ENCODE measurements at places on chromosomes 4 and X.

GRCh38 chrX:74015379-74016019 lies 288.5 kb upstream of the ZCCHC13 start:
- DNase-seq = peak; percentile 25

- no peak for DNase-seq
Observed at GRCh38 chr4:67762086-67762485, 7.9 kb upstream of the GNRHR start.

- DNase-seq = no peak
Observed at GRCh38 chr4:27506401-27506800, 645.8 kb downstream of the STIM2 start.

GRCh38 chr4:37483610-37484009 lies 202.6 kb downstream of the RELL1 start:
- no peak for DNase-seq

DNA sequence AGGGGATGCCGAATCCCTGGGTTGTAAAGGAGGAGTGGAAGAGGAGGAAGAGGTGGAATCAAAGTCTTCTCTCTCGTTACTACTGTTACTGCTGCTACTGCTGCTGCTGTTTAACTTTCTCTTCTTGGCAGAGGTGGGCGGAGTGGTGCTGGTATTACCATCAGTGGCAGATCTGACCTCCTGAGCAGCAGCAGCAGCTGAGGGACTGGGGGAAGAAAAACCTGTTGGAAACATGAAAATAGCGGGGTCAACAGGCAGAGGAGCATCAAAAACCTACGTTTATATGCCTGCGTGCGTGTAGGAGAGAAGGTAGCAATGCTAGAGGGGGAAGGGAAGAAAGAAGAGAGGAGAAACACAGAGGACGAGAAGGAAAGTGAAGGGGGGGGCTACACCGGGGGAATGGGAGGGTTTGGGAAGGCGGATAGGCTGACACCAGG lies 339 bp downstream of the CUL4B start:
- DNase-seq = peak; percentile 8

GRCh38 chrX:123138473-123138872 lies 45.6 kb upstream of the GRIA3 start:
- no peak for DNase-seq

- DNase-seq = no peak
Observed at GRCh38 chr4:119629142-119629471, 503 bp upstream of the PDE5A start.

DNA sequence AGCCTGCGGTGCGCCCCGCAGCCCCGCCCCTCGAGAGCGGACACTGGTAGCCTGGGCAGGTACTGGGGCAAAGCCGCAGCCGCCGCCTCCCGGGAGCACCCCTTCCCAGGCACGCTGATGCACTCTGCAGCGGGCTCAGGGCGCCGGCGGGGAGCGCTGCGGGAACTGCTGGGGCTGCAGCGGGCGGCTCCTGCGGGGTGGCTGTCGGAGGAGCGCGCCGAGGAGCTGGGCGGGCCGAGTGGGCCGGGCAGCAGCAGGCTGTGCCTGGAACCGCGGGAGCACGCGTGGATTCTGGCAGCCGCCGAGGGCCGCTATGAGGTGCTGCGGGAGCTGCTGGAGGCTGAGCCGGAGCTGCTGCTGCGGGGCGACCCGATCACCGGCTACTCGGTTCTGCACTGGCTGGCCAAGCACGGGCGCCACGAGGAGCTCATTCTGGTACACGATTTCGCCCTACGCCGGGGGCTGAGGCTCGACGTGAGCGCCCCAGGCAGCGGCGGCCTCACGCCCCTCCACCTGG lies 401 bp downstream of the SOWAHD start:
- DNase-seq = no peak

GRCh38 chr4:36716874-36717273 lies 435.5 kb downstream of the DTHD1 start:
- DNase-seq = no peak

GRCh38 chr4:124325690-124326089 lies 386.8 kb downstream of the ANKRD50 start:
- DNase-seq = no peak

- no peak for DNase-seq
Observed at GRCh38 chr4:127548990-127549925, 83.5 kb upstream of the INTU start.

GRCh38 chrX:16333453-16333852 lies 166.2 kb downstream of the MAGEB17 start:
- DNase-seq = no peak

DNA sequence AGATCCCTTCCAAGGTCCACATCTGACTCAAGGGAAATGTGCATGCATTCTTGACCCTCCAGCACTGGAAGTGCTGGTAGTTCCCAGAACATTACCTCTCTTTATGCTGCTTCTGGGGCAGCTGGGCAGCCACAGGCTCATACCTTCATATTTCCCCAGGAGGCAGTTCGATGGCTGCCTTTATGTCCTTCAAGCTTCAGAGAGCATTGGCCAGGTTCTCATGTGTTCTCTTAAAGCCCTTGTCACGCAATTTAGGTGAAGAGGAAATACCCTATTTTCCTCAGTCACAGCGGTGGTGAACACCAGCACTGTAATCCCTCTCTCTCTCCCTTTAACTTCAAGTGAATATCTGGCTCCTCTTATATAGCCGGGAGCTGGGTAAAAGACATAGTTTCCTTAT lies 134.3 kb downstream of the MID1IP1 start:
- DNase-seq = no peak

- no peak for DNase-seq
Observed at GRCh38 chr4:168659741-168660465, 163.1 kb downstream of the PALLD start.

- no peak for DNase-seq
Observed at GRCh38 chr4:185542626-185543315, 7.5 kb upstream of the PDLIM3 start.

GRCh38 chr4:24855741-24856140 lies 57.1 kb downstream of the CCDC149 start:
- DNase-seq = no peak

DNA sequence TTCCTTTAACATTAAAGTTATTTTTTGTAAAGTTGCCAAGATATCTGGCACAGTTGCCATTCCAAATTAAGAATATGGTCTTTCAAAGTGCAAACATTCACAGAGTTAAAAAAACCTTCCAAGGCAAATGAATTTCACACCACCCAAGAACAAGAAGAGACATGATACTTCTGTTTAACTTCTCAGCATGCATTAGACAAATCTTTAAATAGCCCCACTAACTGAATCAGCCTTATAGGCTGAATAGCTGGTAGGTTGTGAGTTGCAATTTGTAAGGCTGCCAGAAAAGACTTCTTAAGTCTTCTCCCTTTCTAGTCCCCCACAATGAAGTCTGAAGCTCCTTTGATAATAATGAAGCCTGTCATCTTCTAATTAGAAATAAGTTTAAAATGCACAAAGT lies 95.6 kb downstream of the MAPK10 start:
- DNase-seq = no peak

DNA sequence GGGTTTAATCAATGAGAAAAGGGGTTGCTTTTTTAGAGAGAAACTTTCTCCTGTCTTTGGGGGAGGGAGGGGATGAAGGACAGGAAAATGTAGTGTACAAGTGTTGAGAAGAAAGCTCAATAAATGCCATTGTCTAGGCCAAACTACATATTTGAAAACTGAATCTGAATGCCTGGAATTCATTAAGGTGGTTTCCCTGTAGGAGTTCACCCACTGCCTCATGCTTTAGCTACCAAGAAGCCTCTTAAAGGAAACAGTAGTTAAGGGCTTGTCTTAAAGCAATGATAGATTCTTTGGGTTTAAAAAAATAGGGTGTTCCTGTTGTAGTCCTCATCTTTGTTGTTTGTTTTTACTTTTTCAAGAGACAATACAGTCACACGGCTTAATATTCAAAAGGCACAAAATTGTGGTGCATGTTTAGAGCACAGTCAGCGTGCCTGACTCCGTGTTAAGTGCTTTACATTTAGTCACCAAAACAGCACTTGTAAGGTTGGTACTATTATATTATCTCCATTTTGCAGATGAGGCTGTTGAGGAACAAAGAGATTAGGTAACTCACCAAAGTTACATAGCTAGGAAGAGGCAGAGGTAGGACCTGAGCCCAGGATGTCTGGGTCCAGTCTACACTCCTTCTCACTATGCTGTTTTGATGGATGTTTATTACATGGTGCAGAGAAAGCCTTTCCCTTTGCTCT lies 46.0 kb downstream of the FNIP2 start:
- DNase-seq = no peak

- DNase-seq = no peak
Observed at GRCh38 chrX:16445166-16445752, 204.7 kb upstream of the S100G start.

GRCh38 chr4:4430492-4431195 lies 43.7 kb downstream of the NSG1 start:
- peak; percentile 10 for DNase-seq

GRCh38 chr4:2804449-2804972 lies 11.6 kb downstream of the SH3BP2 start:
- no peak for DNase-seq

DNA sequence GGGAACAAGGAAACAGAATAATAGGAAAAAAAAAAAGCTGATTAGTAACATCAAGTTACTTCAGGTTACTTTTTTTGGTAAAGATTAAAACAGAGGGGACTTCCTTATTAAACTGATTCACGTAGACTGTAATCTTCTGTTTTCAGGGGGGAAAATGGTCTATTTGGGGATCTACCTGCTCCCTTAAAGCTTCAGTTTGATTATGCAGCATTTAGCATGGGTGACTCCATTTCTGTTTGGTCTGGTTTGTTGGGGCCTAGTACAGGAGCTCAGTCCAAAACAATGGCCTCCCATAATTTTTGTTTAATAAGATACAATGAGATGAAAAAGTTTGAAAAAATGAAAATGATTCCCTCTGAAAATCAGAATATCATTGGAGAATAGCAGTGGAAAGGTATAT lies 34.6 kb downstream of the TEC start:
- no peak for DNase-seq

DNA sequence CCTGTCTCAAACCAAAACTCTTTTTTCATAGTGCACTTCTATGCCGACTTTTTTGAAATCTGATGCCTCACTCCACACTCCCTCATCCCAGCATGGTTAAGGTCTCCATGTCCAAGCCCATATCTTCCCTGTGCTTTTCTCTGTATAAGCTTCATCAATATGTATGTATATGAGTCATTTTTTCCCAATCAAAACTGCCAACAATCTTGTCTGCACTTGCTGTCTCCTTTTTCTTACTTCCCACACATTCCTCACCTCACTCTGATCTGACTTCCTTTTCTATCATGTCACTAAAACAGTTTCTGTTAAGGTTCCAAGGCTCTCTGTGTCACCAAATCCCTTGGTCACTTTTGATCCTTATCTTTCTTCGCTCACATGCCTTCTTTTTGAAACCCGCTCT lies 88.2 kb upstream of the GPR50 start:
- no peak for DNase-seq

- no peak for DNase-seq
Observed at GRCh38 chr4:4851081-4851480, 8.4 kb upstream of the MSX1 start.

GRCh38 chr4:80611678-80611979 lies 276.1 kb downstream of the CFAP299 start:
- no peak for DNase-seq

DNA sequence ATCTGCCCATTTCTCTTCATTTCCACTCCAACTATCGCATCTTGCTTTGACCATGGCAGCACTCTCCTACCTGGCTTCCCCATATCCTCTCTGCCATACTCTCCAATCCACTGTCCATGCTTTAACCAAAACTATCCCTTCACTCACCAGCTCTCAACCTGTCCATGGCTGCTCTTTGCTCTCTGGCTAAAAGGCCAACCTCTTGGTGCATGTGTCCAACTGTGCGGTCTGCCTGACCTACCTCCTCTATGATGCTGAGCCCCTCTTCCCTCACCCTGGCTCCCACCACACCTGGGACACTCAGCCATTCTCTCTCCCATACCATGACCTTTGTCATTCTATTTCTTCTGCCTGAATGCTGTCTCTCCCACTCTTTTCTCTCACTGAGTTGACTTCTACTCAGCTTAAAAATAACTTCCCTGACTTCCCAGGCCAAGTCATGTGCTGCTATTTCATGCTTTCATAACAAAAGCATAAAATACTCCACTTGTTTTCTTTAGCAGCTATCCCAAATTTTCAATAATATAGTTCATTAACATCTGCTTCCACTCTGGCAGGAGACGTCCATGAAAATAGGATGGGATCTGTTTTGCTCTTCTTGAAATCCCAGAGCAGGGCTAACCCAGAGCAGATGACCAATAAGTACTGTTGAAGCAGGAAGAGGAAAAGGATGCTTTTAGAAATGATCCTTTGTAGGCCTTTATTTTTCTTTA lies 29.8 kb upstream of the KLF3 start:
- no peak for DNase-seq

DNA sequence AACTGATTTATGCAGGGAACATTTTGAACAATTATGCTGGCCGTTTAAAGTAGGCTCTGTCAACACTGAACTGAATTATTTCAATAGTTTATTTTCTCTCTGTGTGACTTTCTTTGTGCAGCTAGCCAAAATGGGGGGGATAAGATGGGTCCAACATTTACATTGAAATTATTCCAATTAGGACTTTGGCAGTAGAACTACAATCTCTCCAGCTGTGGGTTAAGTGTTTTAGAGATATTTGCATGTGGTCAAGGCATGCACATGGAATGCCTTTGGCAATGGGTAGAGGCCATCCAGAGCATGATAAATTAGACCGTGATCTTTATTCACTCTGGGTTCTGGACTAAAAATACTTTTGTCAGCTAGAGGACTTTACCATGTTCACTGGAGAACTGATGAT lies 107.9 kb upstream of the ELOVL6 start:
- no peak for DNase-seq

- DNase-seq = no peak
Observed at GRCh38 chr4:8439914-8440491, 520 bp downstream of the ACOX3 start.

DNA sequence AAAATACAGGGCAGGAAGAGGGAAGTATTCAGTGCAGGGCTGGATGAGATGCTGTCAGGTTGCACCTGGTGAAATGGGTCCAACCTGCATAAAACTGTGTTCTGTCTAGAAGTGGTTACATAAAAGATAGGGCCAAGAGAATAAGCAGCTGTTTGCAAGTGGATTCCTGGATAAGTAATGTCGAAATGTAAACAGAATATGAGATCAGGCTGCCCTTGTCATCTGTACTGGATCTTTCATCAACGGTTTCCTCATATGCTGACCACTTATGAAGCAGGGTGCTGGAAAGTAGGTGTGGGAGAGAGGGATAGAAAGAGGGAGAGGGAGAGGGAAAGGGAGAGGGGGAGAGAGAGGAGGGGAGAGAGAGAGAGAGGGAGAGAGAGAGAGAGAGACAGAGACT lies 349.8 kb upstream of the CPEB2 start:
- no peak for DNase-seq

GRCh38 chrX:141928432-141928831 lies 24.7 kb downstream of the MAGEC1 start:
- no peak for DNase-seq

DNA sequence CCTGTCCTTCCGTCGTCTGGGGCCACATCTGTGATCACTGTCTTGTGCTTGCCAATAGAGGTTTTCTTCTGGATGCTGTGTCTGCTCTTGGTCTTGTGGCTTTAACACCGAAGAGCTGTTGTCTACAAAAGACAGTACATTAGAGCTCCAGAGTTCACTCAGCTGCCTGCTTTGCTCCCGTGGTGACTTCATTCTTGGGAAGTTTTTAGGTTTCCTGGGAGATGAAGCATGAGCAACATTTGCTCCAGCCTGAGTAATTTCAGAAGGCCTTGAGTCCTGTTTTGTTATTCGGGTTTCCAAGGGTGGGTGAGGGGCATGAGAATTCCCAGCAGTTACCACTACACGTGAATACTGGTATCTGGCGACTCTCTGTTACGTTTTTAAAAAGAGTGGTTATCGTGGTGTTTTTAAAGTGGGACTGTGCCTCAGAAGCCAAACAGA lies 189.2 kb downstream of the SHROOM3 start:
- DNase-seq = no peak

- DNase-seq = no peak
Observed at GRCh38 chrX:38437093-38437492, 84.7 kb downstream of the OTC start.

All from stimulated activated CD4-positive, alpha-beta T cell treated with anti-CD3 and anti-CD28 coated beads, TNF-alpha, amount 100 ng/mL, for 4 hours (primary cell).